ENCODE measurements at places on chromosomes 3 and 15.

- DNase-seq, result no peak
- H3K36me3 ChIP-seq, result peaks cover 9% of the 10 kb centered on the region
- no peak overlapping the region for H3K27ac ChIP-seq
- peaks cover 58% of the 10 kb centered on the region for H3K4me1 ChIP-seq
Observed at GRCh38 chr15:99578809-99579208, 13.0 kb downstream of the MEF2A start.

DNA sequence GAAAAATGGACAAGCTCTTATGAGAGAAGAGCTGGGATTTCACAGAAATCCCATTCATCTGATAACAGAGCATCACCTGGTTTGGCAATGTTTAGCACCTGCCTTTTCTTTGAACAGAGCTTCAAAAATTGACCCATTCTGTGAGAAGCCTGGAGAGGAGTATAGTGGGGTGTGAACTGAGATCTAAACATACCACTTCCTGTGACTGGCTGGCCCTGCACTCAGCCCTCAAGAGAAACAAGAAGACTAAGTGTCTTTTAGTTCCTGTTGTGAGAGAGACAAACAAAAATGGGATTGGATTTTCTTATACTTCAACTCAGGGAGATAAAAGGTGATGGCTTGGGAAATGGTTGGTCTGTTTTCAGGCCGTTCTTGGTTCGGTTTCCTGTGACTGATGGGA, 1060.2 kb downstream of the ROBO1 start:
- H3K27ac ChIP-seq, result no peak overlapping the region
- H3K27me3 ChIP-seq, result no peaks in the 10 kb centered on the region
- no peak overlapping the region for H3K4me3 ChIP-seq

DNA sequence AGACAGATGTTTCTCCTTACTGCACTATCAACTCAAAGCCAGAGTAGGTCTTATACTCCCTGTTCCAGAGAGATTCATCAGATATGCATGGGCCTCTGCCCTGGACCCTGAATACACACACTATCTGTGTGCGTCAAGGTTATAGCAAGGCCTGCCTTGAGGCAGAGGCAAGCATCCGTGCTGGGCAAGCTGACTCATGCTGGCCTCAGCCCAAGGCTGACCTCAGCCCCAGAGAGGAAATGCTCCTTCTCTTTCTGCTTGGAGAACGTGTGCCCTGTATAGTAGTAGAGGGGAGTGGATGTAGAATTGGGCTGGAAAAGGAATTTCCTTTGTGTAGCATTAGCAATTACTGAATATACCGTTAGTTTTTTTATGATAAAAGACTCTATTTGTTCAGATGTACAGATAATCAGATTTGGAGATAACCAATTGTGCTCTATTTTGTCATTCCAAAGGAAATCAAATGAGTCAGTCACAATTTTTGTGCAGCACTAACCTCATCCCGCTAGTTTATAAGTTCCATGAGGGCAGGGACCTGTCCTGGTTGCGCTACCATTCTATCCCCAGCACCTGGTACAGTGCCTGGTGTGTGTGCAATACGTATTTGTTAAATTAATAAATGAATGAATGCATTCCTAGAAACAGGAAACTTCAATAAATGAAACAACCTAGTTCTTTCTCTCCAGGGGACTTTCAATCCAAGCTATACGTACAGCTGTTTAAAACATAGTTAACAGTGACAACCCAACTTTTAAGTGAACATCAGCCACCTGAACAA, 13.3 kb upstream of the PAQR9 start:
- H3K27me3 ChIP-seq, result peaks cover 20% of the 10 kb centered on the region
- no peak overlapping the region for H3K27ac ChIP-seq
- no peaks in the 10 kb centered on the region for H3K4me1 ChIP-seq
- no peak overlapping the region for H3K4me3 ChIP-seq
- no peaks in the 10 kb centered on the region for H3K36me3 ChIP-seq

DNA sequence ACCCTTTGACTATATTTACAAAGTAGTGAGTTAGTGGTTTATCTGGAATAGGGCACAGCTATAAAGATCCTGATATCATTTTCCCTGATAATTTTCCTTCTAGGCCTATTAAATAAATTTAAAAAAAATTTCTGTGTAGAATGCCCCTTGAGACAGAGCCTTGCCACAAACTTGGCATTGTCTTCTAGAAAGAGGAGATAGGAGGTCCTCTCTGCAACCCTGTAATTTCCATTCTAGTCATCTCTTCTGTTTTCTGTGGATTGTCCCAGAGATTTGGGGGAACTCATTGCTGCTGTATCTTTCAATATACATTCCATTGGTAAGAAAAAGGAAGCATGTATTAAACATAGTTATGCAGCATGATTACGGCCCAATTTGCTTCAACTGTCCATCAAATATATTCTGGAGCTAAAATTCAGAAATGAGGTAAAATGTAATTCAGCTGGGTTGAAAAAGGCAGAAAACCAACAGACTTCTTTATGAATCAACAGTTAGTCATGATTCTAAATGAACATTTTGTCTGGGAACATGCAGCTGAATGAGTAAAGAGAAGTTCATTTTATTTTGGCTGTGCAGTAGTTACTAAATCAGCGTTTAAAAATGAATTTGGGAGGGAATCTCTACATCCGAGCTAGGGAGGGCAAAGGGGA, 401.1 kb downstream of the NAALADL2 start:
- no peak overlapping the region for H3K4me3 ChIP-seq
- no peaks in the 10 kb centered on the region for H3K4me1 ChIP-seq
- no peak for DNase-seq
- no peaks in the 10 kb centered on the region for H3K36me3 ChIP-seq
- H3K27ac ChIP-seq, result no peak overlapping the region

DNA sequence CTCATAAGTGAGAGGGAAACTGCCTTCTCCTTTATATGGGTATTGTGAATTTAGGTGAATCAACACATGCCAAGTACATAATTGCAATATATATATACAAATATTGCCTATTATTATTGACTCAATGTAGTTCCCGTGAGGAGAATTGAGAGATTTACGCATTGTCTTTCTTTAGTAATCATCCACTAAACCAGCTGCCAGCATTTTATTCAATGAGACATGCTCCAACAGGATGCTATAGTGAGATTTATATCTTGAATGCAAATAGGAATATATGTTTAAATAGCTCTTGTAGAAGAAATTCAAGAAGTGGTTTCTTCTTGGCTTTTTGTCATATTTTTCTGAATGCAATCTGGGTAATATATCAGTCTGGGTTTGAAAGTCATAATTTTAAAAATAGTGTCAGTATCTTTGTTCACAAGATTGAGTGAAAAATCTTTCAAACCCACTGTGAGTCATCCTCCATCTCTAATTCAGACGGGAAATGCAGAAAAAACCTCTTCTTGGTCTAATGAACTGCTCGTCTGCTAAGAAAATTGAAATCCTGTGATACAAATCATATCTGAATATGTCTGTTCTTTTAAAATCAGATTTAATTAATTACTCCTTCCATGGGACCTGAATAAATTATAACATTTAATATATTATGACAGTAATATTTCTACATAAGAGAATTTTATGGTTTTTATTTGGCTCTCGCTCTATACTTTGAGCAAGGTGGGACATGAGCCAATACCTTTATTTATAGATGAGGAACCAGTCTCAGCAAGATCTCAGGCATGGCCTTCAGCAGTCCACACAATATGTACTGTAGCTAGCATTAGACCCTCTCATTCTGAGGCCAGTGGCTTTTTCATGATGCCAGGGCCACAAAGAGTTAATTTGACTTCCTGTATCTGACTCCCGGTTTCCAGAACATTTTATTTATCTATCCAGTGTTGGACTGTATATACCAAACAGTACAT, 516.0 kb downstream of the GABRG3 start:
- H3K4me3 ChIP-seq, result no peak overlapping the region
- no peaks in the 10 kb centered on the region for H3K4me1 ChIP-seq

DNA sequence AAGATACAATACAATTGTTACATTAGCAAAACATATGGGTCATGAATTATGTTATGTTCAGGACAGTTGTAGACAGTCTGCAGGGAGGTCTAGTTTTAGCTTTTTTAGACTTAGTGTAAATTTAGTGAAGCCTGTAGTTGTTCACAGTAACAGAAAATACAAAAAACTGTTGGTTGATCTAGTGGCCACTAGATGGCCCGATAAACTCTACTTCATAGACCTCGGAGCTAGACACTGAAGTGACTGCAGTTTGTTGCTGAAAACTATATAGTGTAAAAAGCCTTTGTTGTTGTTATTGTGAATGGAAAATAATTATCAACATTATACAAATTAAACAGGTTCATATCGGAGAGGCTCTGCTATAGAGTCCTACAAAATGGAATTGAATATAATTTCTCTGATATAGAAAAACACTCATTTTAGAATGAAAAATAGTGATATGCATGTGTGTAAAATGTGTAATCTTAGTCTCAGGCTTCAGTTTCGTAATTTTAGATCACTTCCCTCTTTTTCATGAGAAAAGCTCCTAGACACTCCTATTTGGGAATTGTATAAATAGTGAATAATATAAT, 18.3 kb downstream of the MAGEL2 start:
- no peak overlapping the region for H3K4me3 ChIP-seq
- no peak overlapping the region for H3K27ac ChIP-seq
- no peak for DNase-seq
- no peaks in the 10 kb centered on the region for H3K4me1 ChIP-seq
- peaks cover 7% of the 10 kb centered on the region for H3K27me3 ChIP-seq

- H3K4me3 ChIP-seq, result no peak overlapping the region
- no peak overlapping the region for H3K27ac ChIP-seq
- DNase-seq, result no peak
- H3K4me1 ChIP-seq, result no peaks in the 10 kb centered on the region
- H3K27me3 ChIP-seq, result peaks cover 6% of the 10 kb centered on the region
Observed at GRCh38 chr3:129950318-129951046, 24.0 kb upstream of the TRH start.

GRCh38 chr3:131260525-131260924, 121.0 kb upstream of the NUDT16 start:
- no peak for DNase-seq
- H3K4me1 ChIP-seq, result no peaks in the 10 kb centered on the region
- no peaks in the 10 kb centered on the region for H3K27me3 ChIP-seq

DNA sequence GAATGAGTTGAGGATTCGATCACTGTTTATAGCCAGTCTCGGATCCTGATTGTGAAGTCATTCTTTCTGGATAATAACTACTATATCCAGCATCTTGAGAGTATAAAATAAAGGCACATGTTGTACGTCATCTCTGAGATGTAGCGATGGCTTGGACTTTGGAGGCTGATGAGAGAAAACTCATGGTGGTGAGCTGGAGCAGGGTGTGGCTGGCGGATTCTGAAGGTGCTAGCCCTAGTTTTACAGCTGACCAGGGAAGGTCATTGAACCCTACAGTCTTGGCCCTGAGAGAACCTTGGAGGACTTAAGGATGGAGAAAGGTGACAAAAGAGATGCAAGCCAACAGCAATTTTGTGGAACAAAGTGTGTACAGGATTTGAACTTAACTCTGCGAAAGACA, 153.8 kb downstream of the IGF1R start:
- no peak overlapping the region for H3K27ac ChIP-seq
- no peaks in the 10 kb centered on the region for H3K27me3 ChIP-seq
- H3K36me3 ChIP-seq, result no peaks in the 10 kb centered on the region

GRCh38 chr3:54427941-54428871, 305.9 kb downstream of the CACNA2D3 start:
- H3K27me3 ChIP-seq, result peaks cover 10% of the 10 kb centered on the region
- DNase-seq, result peak; percentile 48
- H3K4me1 ChIP-seq, result no peaks in the 10 kb centered on the region
- H3K36me3 ChIP-seq, result no peaks in the 10 kb centered on the region
- no peak overlapping the region for H3K4me3 ChIP-seq

- H3K27me3 ChIP-seq, result peaks cover 14% of the 10 kb centered on the region
- H3K36me3 ChIP-seq, result no peaks in the 10 kb centered on the region
- no peaks in the 10 kb centered on the region for H3K4me1 ChIP-seq
Observed at GRCh38 chr3:194730365-194730764, 44.7 kb downstream of the FAM43A start.

DNA sequence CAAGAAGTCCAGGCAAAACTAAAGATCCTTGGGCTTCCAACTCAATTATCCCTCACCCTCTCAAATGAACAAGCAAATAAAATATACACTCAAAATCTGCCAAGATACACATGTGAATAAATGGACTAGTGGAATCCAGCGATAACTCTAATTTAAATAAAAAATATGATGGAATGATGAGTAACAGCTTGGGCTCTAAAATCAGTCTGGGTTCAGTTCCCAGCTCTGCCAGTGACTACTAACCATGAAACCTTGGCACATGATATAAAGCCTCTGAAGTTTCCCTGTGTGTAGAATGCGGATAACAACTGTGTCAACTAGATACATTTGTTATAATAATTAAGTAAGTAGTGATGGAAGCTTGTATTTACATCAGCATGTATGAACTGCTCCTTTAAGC, 81.3 kb downstream of the CADPS start:
- no peaks in the 10 kb centered on the region for H3K36me3 ChIP-seq
- no peaks in the 10 kb centered on the region for H3K4me1 ChIP-seq
- H3K4me3 ChIP-seq, result no peak overlapping the region
- no peaks in the 10 kb centered on the region for H3K27me3 ChIP-seq

GRCh38 chr3:12343047-12343501, 54.2 kb downstream of the PPARG start:
- no peak for DNase-seq
- H3K36me3 ChIP-seq, result no peaks in the 10 kb centered on the region
- H3K27me3 ChIP-seq, result peaks cover 13% of the 10 kb centered on the region
- peaks cover 17% of the 10 kb centered on the region for H3K4me1 ChIP-seq
- no peak overlapping the region for H3K4me3 ChIP-seq

DNA sequence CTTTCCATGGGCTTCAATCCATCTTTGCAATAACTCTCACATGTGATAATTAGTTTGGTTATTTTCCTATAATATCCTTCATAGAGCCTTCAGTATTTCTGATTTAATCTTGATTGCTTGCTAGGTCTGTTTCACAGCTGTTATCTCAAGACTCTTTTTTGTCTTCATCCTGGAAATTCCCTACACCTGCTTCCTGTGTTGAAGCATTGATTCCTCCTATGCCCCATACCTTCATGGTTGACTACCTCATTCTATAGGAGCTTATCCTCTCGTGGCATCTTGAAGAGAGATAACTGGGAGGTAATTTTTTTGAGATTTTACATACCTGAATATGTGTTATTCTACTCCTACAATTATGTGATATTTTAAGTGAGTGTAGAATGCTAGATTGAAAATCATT, 26.7 kb downstream of the PIK3CA start:
- DNase-seq, result no peak
- no peaks in the 10 kb centered on the region for H3K27me3 ChIP-seq
- no peak overlapping the region for H3K27ac ChIP-seq
- H3K4me3 ChIP-seq, result no peak overlapping the region
- peaks cover 38% of the 10 kb centered on the region for H3K4me1 ChIP-seq
- H3K36me3 ChIP-seq, result peaks cover 1% of the 10 kb centered on the region
